Endothelial cell (in vitro differentiated cells): ENCODE measurements at places on chromosomes 3 and 15. TPM values are rescaled to one million over a fixed set of nuclear protein-coding genes. Genes with fewer than 3 reads are reported as not detected.

DNA sequence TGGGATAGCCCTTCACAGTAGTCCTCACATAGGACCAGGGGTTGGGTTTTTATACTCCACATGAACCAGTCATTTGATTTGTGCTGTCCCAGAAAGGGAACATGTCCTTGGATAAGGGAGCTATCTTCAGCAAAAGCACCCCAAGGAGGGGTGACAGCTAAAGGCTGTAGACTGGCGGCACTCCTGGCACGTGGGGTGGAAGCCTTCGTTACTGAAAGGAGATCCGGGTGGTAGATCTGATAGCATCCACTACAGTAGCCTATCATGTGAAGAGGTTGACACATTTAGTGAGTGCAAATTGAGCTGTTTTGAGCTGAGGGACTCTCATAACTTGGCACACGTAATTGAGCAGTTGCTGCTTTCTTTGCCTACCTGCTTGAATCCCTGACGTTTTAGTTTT, 588.8 kb upstream of the GOLIM4 start:
- no peaks in the 10 kb centered on the region for H3K4me1 ChIP-seq
- no peak overlapping the region for H3K27ac ChIP-seq
- no peaks in the 10 kb centered on the region for H3K36me3 ChIP-seq

GRCh38 chr15:92653836-92654539, 1.6 kb downstream of the FAM174B start:
- H3K27ac ChIP-seq: peak overlapping the region; percentile 93
- H3K4me1 ChIP-seq: peaks cover 52% of the 10 kb centered on the region
- H3K27me3 ChIP-seq: peaks cover 3% of the 10 kb centered on the region
- peak overlapping the region; percentile 92 for H3K4me3 ChIP-seq
- peak; percentile 60 for DNase-seq
- H3K36me3 ChIP-seq: peaks cover 23% of the 10 kb centered on the region

GRCh38 chr3:100072326-100073048, 41.8 kb downstream of the FILIP1L start:
- no peak overlapping the region for H3K4me3 ChIP-seq
- H3K27me3 ChIP-seq: peaks cover 2% of the 10 kb centered on the region
- DNase-seq: no peak
- no peaks in the 10 kb centered on the region for H3K36me3 ChIP-seq

DNA sequence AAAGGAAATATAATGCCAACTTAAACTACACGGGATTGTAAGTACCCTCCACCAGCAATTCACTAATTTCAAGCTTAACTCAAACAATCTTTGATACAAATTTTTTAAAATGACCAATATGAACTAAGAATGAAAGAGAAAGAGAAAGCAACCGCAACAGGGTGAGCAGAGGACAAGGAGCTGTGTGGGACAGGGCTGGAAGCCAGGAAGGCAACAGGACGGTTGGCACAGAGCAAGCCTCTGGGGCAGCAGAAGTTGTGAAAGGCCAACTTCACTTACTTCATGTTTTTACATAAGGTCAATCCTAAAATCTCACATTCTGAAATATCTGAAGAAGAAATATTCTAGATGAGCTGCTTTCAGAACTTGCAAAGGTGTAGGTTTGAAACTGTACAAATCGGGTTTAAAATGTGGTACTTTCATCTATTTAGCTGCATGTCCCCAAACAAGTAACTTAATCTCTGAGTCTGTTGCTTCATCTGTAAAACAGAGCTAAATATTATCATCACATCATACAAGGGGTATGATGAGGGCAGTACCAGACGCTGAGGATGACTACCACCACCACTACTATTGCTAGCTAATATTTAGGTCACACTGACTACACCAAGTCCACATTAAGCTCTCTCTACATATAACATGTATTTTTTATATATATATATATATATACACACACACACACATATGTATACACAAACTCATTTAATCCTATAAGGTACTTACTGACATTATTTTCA, 101.7 kb downstream of the IGSF11 start:
- no peaks in the 10 kb centered on the region for H3K27me3 ChIP-seq
- H3K4me3 ChIP-seq: no peak overlapping the region
- H3K27ac ChIP-seq: no peak overlapping the region
- no peak for DNase-seq
- H3K36me3 ChIP-seq: no peaks in the 10 kb centered on the region

The SERINC4 gene
- not detected for total RNA-seq

The CCR8 gene
- total RNA-seq: not detected

- H3K4me3 ChIP-seq: no peak overlapping the region
- no peaks in the 10 kb centered on the region for H3K4me1 ChIP-seq
- H3K27me3 ChIP-seq: no peaks in the 10 kb centered on the region
- no peaks in the 10 kb centered on the region for H3K36me3 ChIP-seq
These were observed 299.8 kb upstream of the THBS1 start for GRCh38 chr15:39281094-39281493.

DNA sequence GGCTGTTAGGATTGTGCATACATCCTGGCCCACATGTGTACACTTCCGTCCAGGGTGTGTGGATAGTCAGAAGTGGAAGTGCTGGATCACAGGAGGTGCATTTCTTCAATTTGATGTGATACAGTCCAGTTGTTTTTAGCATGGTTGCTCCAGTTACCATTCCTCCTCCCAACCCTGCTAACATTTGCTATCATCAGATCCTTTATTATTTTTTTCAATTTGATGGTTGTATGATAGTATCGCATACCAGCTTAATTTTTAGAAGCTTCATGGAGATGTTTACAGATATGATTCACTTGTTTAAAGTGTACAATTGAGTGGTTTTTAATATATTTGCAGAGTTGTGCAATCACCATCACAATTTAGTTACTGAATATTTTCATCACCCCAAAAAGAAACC, 202.7 kb downstream of the ITPR1 start:
- DNase-seq: no peak
- no peak overlapping the region for H3K4me3 ChIP-seq

DNA sequence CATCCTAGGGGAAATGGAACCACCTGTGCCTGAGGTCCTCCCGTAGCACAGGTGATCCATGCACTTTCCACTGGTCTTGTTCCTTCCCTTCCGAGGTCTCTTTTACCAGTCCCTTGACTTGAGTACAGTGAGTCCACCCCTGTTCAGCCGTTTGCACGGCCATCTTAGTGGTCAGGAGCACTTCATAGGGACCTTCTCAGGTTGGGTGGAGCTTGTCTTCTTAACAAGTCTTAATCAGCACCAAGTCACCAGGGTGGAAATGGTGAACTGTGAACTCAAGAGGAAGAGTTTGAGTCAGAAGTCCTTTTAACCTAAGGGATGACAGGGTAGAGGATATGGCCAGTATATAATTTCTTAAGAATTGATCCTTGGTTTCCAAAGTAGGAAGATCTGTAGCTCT, 21.4 kb downstream of the ARL8B start:
- H3K27ac ChIP-seq: no peak overlapping the region
- no peak for DNase-seq
- no peaks in the 10 kb centered on the region for H3K4me1 ChIP-seq
- no peaks in the 10 kb centered on the region for H3K27me3 ChIP-seq
- H3K4me3 ChIP-seq: no peak overlapping the region

GRCh38 chr3:113124256-113124830, 87.0 kb upstream of the BOC start:
- no peak overlapping the region for H3K4me3 ChIP-seq
- no peaks in the 10 kb centered on the region for H3K4me1 ChIP-seq
- H3K36me3 ChIP-seq: no peaks in the 10 kb centered on the region
- no peak overlapping the region for H3K27ac ChIP-seq
- DNase-seq: no peak

The FGD5 gene
- total RNA-seq: 294 TPM

- no peak overlapping the region for H3K27ac ChIP-seq
These were observed 35.4 kb downstream of the CP start for GRCh38 chr3:149186219-149186618.

The CFAP100 gene
- not detected for total RNA-seq

DNA sequence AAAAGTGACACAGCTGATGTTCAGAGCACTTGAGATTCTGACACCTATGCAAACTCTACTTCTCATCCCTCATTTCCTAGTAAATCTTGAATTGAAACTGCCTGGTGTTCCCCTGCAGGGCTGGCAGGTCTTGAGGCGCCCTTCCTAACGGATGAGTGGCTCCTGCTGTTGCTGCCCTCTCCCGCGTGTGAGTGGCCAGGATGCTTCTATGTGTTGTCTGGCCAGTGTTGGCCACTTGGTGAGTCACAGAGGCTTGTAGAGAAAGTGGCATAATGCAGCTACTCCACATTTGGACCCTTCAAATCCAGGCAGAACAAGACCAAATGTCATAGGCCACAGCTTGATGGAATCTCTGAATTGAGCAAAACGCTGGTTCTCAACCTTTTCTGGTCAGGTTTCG, 63.6 kb downstream of the MOBP start:
- no peaks in the 10 kb centered on the region for H3K27me3 ChIP-seq
- DNase-seq: no peak
- peaks cover 6% of the 10 kb centered on the region for H3K4me1 ChIP-seq
- no peaks in the 10 kb centered on the region for H3K36me3 ChIP-seq

DNA sequence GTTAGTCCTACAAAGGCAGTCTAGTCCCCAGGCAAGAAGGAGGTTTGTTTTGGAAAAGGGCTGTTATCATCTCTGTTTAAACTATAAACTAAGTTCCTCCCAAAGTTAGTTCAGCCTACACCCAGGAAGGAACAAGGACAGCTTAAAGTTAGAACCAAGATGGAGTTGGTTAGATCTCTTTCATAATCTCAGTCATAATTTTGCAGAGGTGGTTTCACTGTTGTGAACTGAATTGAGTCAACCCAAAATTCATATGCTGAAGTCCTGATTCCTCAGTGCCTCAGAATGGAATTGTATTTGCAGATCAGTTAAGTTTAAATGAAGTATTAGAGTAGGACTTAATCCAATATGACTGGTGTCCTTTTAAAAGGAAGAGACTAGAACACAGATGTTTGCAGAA, 101.0 kb upstream of the C3orf80 start:
- no peak for DNase-seq
- no peaks in the 10 kb centered on the region for H3K4me1 ChIP-seq
- no peaks in the 10 kb centered on the region for H3K36me3 ChIP-seq
- no peak overlapping the region for H3K27ac ChIP-seq
- H3K4me3 ChIP-seq: no peak overlapping the region

GRCh38 chr3:163722405-163722804, 1355.9 kb downstream of the SI start:
- no peak overlapping the region for H3K4me3 ChIP-seq
- H3K27me3 ChIP-seq: no peaks in the 10 kb centered on the region
- H3K4me1 ChIP-seq: peaks cover under 1% of the 10 kb centered on the region
- H3K27ac ChIP-seq: no peak overlapping the region
- no peak for DNase-seq

The SLC24A1 gene
- 20.7 TPM for total RNA-seq

- H3K4me3 ChIP-seq: no peak overlapping the region
- no peaks in the 10 kb centered on the region for H3K36me3 ChIP-seq
- H3K4me1 ChIP-seq: peaks cover 7% of the 10 kb centered on the region
- no peak for DNase-seq
These were observed 25.0 kb upstream of the DGKG start for GRCh38 chr3:186386883-186387560.

GRCh38 chr15:77564938-77565337, 67.8 kb downstream of the LINGO1 start:
- no peak for DNase-seq
- H3K27me3 ChIP-seq: peaks cover 1% of the 10 kb centered on the region
- H3K27ac ChIP-seq: no peak overlapping the region
- H3K4me3 ChIP-seq: no peak overlapping the region
- no peaks in the 10 kb centered on the region for H3K36me3 ChIP-seq
- peaks cover 10% of the 10 kb centered on the region for H3K4me1 ChIP-seq

The PLA2G4F gene
- total RNA-seq: not detected

GRCh38 chr3:96958856-96959255, 144.5 kb downstream of the EPHA6 start:
- DNase-seq: no peak
- H3K27me3 ChIP-seq: no peaks in the 10 kb centered on the region
- H3K36me3 ChIP-seq: no peaks in the 10 kb centered on the region
- no peak overlapping the region for H3K4me3 ChIP-seq

The FETUB gene
- not detected for total RNA-seq

- no peak overlapping the region for H3K4me3 ChIP-seq
- H3K36me3 ChIP-seq: peaks cover 4% of the 10 kb centered on the region
- H3K27me3 ChIP-seq: peaks cover 16% of the 10 kb centered on the region
- H3K4me1 ChIP-seq: peaks cover 24% of the 10 kb centered on the region
These were observed 9.1 kb upstream of the ACAD9 start for GRCh38 chr3:128870347-128870746.

- H3K4me3 ChIP-seq: no peak overlapping the region
- no peaks in the 10 kb centered on the region for H3K36me3 ChIP-seq
- H3K4me1 ChIP-seq: no peaks in the 10 kb centered on the region
- no peak for DNase-seq
These were observed 1.3 kb upstream of the PP2D1 start for GRCh38 chr3:20013396-20013795.

DNA sequence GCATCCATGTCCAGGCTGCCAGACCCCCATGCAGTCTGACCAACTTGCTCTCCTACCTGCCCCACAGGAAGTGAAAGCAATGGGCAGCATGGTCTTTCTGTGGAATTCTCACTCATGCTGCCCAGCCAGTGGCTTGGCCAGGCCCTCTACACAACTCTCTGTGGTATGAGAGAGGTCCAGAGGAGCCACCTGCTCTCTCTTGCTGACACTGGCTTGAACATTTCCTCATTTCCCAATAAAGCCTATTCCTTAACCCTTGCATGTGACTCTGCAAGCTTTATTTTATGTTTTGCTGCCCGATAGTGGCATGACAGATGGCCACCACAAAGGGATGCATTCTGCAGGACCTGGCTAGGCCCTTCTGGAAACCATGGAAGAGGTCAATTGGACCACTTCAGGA, 53.8 kb downstream of the CCR1 start:
- no peak for DNase-seq
- H3K27me3 ChIP-seq: no peaks in the 10 kb centered on the region
- no peaks in the 10 kb centered on the region for H3K36me3 ChIP-seq
- no peak overlapping the region for H3K4me3 ChIP-seq
- H3K4me1 ChIP-seq: no peaks in the 10 kb centered on the region

The CALML4 gene
- 11.0 TPM for total RNA-seq

GRCh38 chr3:169512991-169513390, 150.5 kb downstream of the MECOM start:
- H3K27ac ChIP-seq: no peak overlapping the region
- H3K36me3 ChIP-seq: no peaks in the 10 kb centered on the region
- H3K4me1 ChIP-seq: peaks cover 29% of the 10 kb centered on the region
- no peaks in the 10 kb centered on the region for H3K27me3 ChIP-seq
- no peak for DNase-seq

DNA sequence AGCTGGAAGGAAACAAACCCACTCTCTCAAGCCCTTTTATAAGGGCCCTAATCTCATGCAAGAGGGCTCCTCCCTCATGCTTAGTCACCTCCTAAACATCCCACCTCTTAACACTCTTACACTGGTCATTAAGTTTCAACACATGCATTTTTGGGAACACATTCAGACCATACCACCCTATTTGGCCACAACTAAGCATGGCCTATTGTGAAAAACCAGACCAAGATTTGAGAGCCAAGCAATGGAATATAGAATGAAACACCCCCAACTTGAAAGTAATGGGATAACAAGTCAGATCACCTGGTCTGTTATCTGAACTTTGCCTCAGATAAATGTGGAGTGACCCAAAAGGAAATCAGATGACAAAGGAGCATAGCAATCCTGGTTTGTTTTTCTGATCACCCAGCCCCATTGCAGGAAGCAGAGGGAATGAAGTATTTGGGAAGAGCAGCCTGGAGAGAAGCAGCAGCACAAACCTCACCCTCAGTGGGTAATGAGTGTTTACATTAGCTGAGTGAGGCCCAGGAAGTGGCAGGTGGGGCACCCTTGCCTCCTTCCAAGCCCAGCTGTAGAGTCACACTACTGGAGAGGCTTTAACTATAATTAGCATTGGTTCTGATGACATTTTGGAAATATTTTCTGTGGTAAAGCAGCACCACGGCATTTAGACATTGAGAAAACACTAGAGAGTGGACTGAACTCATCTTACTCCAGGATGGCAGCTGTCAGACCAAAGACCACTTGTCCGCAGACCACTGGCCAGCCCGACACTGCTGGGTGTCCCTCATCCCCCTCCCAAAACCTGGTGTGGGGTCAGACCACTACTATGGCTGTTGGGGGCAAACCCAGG, 48.8 kb upstream of the PRTG start:
- peaks cover 8% of the 10 kb centered on the region for H3K27me3 ChIP-seq
- DNase-seq: no peak
- H3K4me3 ChIP-seq: no peak overlapping the region
- H3K36me3 ChIP-seq: peaks cover 19% of the 10 kb centered on the region
